ENCODE measurements at places on chromosomes 16 and 17. TPM values are rescaled to one million over a fixed set of nuclear protein-coding genes. Genes with fewer than 3 reads are reported as not detected.

Gene ABCA10
- polyA plus RNA-seq = 0.11 TPM

Gene CTF1
- polyA plus RNA-seq = 35.9 TPM

Gene SBK1
- 0.36 TPM for polyA plus RNA-seq

Gene TUBD1
- 5.4 TPM for polyA plus RNA-seq

Gene IL34
- 0.18 TPM for polyA plus RNA-seq

Gene SEZ6L2
- polyA plus RNA-seq = 59.8 TPM

Gene UBE2Z
- polyA plus RNA-seq = 168 TPM

Gene PRSS33
- polyA plus RNA-seq = not detected

Gene GOSR1
- polyA plus RNA-seq = 12.5 TPM

Gene FBXL19
- polyA plus RNA-seq = 18.3 TPM

Gene KRTAP4-5
- polyA plus RNA-seq = not detected

Gene CD7
- 0.07 TPM for polyA plus RNA-seq

Gene IFI35
- polyA plus RNA-seq = 15.7 TPM

Gene SLC5A11
- not detected for polyA plus RNA-seq

Gene MT4
- not detected for polyA plus RNA-seq

Gene SLFN14
- polyA plus RNA-seq = not detected

Gene CCL16
- not detected for polyA plus RNA-seq

Gene ATP1B2
- 0.05 TPM for polyA plus RNA-seq

Gene ARHGDIG
- polyA plus RNA-seq = 4.9 TPM

Gene METTL9
- 82.9 TPM for polyA plus RNA-seq

Gene KRT12
- not detected for polyA plus RNA-seq

Gene PRSS8
- polyA plus RNA-seq = 0.05 TPM

Gene CLEC3A
- polyA plus RNA-seq = not detected

Gene NRN1L
- 0.41 TPM for polyA plus RNA-seq

Gene USP43
- polyA plus RNA-seq = 0.07 TPM

Gene ITGB4
- 3.6 TPM for polyA plus RNA-seq

Gene HEXIM1
- 16.1 TPM for polyA plus RNA-seq

Gene ASPA
- polyA plus RNA-seq = not detected

Gene ASB16
- polyA plus RNA-seq = not detected

Gene ST6GALNAC2
- polyA plus RNA-seq = 0.57 TPM

Gene FZD2
- 35.1 TPM for polyA plus RNA-seq

Gene TEX14
- 0.02 TPM for polyA plus RNA-seq

Gene HEATR9
- not detected for polyA plus RNA-seq

Gene NPIPA7
- polyA plus RNA-seq = 26.9 TPM

Gene TBC1D3I
- 0.05 TPM for polyA plus RNA-seq

Gene NFATC3
- polyA plus RNA-seq = 7.8 TPM

Gene CSH2
- polyA plus RNA-seq = not detected
